ENCODE measurements at places on chromosomes 2 and 18. TPM values are rescaled to one million over a fixed set of nuclear protein-coding genes. Genes with fewer than 3 reads are reported as not detected.
A peak's percentile ranks its signal among the peaks of the same experiment; 100 is the strongest.

DDX1 gene
- total RNA-seq, result 75.4 TPM

GRCh38 chr2:216431531-216431856 is 19.2 kb downstream of the SMARCAL1 start:
- no peak for DNase-seq

GRCh38 chr2:100262046-100262445 is 60.3 kb downstream of the LONRF2 start:
- peak; percentile 59 for DNase-seq

GRCh38 chr2:138831691-138832090 is 51.5 kb upstream of the NXPH2 start:
- DNase-seq, result no peak

DNA sequence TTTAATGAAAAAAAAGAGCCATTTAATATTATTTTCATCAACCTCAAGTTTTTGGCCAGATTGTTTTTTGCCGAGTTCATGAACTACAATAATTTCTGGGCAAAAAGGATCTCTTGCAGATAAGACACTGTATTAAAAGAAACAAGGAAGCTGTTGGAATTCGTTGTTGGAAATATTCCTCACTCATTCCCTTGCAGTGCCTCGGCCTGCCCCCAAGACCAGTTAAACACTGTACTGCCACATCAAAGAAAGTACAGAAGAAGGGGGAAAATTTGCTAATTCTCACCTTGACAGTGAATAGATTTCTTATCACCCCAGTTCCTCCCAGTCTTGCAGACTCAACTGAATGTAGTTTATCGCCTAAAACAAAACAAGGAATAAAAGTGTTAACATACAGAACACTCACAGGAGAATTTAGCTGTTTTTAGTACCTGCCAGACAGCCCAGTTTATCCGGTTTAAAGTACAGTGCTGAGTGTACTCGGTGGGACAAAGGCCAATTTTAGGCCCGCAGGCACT is 1.2 kb downstream of the IDH1 start:
- DNase-seq, result no peak
